ENCODE measurements at places on chromosomes 7 and 10.

DNA sequence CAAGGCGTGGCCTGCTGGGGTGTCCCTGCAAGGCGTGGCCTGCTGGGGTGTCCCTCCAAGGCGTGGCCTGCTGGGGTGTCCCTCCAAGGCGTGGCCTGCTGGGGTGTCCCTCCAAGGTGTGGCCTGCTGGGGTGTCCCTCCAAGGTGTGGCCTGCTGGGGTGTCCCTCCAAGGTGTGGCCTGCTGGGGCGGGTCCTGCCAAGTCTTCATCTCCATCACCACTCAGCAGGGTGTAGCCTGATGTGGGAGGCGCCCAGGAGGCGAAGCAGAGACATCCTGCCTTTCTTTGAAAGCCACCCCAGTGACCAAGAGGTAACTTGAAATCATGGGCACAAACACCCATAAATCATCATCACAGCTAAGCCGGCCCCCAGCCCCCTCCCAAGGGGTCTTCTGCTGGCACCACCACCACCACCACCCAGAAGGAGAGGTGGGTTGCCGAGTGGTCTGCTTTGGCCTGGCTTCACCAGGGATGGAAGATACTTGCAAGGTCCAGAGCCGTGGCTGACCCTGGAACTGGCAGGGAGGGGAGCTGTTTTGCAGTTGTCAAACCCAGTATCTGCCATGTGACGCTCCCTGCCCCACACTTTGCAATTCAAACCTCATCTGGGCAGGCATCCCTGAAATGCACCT, 190.6 kb downstream of the EBF3 start:
- DNase-seq: no peak

- no peak for DNase-seq
Observed at GRCh38 chr7:30231271-30231670, 53.1 kb upstream of the ZNRF2 start.

DNA sequence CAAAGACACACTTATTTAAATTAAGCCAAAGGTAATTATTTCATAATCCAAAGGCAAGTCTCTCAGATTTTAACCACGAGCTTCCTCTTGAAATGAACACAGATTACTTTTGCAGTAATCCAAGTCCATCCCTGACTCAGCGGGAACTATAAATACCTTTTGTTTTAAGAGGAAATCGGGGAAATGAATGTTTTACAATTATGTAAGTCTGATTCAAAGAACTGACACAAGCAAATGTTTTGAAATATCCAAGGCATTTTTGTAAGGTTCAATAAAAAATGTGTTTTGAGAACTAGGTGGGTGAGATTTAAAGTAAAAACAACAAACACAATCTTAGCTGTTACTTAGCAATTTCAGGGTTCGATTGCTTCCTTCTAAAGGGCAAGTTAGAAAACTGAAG, 179.8 kb upstream of the ASAH2 start:
- DNase-seq: no peak

GRCh38 chr7:69038915-69039314, 559.4 kb upstream of the AUTS2 start:
- no peak for DNase-seq

- no peak for DNase-seq
Observed at GRCh38 chr10:132332433-132332754, 401 bp downstream of the LRRC27 start.

DNA sequence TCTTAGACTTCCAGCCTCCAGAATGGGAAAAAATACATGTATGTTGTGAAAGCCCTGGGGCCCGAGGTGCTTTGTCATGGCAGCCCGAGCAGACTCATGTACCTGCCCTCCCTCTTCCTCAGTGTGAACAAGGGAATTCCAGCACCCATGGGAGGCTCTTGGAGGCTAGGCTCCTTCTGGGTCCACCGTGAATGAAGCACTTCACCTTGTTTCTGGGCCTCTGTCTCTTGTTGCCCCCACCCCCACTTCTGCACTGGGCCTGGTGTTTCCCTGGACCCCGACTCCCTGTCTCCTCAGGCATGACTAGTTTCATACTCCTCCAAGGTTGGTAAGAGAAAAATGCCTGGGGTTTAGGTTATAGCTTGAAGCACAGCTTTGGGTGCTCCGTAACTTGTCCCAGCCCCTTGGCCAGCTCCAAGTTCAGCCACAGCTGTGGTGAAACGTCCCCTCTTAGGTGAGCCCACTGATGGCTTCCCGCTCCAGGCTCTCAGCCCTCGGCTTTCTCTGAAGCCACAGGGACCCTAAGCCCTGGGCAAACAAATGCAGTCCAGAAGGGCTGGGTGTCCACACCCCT, 30.2 kb upstream of the ARHGAP22 start:
- DNase-seq: no peak

DNA sequence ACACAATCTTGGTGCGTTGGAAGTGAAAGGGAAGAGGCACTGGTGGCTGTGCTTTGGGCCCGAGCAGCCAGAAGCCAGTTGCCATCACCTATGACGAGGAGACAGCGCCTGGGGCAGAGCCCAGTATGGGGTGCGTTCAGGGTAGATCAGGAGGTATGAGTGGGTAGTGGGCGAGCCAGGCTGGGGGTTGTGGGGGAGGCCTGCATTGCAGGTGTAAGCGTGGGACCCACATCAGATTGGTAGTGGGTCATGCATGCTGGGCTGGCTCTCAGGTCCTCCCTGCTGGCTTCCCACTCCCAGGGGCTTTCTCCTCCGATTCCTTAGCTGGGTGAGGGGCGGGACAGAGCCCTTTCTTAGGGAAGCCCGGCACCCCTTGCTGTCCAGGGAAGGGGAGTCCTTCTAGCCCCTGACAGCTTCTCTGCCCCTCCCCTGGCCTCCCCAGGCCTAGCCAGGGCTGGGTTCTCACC, 445 bp upstream of the PVRIG start:
- DNase-seq: no peak

DNA sequence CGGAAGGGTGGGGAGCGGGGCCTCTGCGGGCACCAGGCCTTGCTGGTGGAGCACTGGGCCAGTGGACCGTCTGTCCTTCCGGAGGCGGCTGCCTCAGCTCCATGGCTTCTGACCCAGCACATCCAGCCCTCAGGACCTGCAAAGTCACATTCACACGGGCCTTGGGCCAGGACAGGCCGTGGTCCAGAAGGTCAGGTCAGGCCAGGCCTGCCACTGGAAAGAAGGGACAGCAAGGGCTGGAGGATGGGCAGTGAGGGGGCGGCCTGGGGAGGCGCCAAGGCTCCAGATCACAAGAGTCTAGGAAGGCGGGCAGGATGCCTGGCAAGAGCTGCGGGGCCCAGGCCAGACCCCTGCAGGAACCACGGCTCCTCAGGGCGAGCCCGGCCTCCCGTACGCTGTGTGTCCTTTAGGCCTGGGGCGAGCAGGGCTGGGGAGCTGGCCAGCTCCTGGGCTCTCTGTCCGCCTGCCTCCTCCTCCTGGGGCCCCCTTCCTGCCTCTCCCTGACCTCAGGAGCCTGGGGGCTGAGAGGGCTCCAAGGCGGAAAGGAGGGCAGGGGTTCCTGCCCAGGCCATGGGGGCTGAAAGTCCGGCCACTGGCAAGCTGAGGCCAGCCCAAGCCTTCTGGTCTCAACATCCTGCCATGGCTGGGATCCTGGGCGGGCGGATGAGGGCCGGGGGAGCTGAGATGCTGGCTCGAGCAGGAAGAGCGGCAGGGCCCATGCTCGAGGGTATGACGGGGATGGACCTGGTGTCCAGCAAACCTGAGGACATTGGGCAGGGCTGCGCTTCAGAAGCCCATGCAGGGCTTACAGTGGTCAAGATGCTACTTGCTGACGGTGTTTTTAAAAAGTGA, 225.8 kb downstream of the ELFN1 start:
- DNase-seq: no peak

DNA sequence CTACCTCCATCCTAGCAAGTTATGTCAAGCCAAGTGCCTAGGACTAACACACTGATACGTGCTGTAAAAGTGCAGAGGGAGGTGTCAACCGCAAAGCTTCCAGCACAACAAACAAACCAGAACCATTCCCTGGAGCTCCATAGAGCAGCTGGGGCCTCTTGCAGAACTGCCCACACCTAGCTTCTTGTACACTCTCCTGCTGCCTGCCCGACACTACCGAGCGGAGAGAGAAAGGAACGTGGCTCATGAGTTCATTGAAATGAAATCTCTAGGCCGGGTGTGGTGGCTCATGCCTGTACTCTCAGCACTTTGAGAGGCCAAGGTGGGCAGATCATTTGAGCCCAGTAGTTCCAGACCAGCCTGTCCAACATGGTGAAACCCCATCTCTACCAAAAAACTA, 73.5 kb downstream of the MKI67 start:
- DNase-seq: no peak

DNA sequence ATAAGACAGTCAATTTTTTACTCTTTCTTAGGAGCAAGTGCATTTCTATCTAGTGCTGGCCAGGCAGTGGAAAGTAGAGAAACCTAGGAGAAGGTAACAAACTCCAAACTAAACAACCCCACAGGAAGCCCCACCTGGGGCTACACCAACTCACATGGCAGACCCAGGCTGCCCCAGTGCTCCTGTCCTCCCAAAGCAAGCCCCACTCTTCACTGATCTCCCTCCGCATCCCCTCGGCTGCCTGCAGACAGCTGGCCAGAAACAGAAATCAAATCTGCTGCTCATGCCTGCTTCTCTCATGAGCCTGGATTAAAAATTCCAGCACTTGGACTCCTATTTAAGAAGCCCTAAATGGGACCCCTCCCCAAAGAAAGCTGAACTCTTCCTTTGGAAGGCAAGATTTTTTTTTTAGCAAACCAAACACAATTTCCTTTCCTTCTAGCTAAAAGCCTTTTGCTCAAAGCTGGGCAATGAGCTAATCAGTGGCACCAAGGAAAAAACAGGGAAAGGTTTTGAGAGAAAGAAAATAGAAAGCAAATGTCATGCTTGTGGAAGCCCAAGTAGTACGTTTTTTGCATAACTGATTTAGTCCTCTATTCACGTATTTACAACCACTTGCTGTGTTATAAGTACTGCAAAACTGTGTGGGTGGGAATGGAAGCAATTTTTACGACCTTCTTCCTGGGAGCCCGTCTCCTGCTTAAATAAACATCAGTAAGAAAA, 10.8 kb downstream of the PDE1C start:
- no peak for DNase-seq

Measured in H7 (cell line).